CD4-positive, alpha-beta T cell treated with Interleukin-10 for 1 hour (primary cell): ENCODE measurements at places on chromosomes 13 and 19.

DNA sequence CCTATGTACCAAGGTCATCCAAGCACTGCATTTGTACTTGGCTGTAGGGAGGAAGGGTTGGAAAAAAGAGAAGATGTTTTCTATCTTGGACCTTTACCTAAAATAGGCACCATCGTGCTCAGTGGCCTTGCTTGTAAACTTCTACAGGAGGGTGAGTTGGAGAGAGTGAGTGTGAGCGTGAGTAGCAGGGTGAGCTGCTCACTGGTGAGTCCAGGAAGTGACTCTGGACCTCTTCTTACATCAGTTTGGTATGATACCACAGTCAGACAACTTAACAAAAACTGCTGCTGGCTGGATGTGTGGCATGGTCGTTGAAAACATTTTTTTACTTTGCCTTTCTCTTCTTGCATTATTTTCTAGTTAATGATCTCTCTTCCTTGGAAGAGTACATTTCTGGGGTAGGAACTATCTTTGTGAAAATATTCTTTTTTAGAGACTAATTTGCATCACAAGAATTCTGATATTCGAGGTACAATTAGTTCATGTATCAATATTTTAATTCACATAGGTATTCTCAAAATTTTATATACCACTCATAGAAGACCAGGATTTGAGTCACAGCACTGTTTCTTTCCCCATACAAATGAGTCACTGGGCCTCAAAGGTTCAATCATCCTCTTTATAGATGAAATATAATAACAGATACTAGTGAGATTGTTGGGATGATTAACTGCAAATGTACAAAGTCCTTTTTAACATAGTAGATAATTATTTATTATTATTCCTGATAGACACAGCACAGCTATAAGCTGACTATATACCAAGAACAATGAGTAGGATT lies 651 bp downstream of the SERPINE3 start:
- no peak for DNase-seq

GRCh38 chr19:28943651-28944050 lies 269.3 kb downstream of the UQCRFS1 start:
- no peak for DNase-seq

- no peak for DNase-seq
Observed at GRCh38 chr13:50592412-50593155, 250.9 kb downstream of the DLEU7 start.

DNA sequence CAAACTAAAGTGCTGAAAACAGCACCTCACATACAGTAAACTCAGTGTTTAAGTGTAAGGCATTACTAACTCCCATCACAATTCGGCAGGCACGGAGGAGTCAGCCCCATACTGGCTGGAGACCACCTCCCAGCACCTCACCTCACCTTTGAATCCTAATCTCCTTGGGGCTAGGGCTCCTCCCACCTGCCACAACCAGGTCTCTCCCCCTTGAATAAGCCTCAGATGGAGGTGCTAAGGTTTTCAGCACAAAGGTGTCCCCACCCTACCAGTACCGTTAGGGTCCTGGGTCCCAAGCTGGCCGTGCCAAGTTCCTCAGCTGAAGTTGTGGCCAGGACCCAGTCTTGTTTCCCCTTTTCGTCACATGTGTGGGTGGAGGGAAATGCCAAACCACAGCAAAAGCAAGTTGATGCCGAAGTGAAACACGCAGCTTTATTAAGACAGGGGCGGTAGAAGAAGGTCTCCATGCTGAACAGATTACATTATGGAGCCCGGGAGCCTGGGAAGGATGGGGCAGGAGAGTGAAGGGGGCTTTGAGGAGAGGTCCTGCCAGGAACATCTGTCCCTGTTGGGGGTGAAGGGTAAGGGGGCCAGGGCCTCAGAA lies at the start of gene IGFLR1:
IGFLR1 (minus strand) TSS at position 332 of the 604 bp plus-strand sequence. CDS start 1,272 bp downstream, outside the sequence.
- DNase-seq, result peak; percentile 78

DNA sequence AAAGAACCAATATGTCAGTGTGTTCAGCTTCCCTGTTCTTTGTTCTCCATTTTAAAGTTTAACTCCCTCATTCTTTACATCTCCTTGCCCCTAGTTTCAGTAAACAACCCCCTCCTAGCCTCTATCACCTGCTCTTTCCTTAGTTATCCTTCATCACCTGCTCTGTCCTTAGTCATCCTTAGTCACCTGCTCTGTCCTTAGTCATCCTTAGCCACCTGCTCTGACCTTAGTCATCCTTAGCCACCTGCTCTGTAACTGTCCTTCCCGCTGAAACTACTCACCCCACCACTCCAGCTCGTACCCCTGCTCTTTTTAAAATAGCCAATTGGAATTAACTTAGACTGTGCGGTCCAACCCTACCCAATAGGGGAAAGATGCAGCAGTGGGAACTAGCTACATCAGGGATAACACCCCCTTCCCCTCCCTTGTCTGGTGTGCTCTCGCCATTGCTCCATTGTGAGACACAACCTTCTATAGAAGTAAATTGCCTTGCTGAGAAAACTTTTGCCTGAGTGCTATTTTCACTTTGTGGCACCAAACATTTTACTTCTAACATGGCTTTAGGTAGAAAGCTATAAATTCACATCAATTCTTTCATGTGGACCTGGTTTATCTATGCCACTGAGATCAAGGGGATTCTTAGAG lies 16.2 kb downstream of the EDNRB start:
- no peak for DNase-seq

- no peak for DNase-seq
Observed at GRCh38 chr19:23917856-23918255, 3.2 kb downstream of the ZNF726 start.

- peak; percentile 57 for DNase-seq
Observed at GRCh38 chr19:45667620-45668341, at the start of gene GIPR. GIPR (plus strand) TSS chr19:45668221; CDS start chr19:45669521, 1,300 bp downstream.

DNA sequence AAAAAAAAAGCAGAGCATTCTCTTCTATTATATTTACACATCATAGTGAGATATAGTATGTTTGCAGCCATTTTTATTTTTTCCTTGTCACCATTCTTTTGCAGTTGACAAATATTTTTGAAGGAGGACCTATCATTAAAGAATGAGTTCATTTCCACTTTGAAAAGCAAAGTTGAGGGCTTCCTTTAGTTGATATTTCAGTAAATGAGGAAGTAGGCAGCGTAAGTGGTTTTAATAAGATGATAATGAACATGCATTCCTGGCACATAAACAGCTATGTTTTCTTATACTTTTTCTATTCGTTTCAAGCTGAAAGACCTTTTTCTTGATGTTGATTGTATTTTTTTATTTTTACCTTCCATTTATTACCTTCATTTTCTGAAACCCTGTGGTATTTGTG lies 66.2 kb downstream of the ZMYM2 start:
- DNase-seq, result no peak

GRCh38 chr19:17933414-17934129 lies 757 bp downstream of the CCDC124 start:
- DNase-seq, result no peak

GRCh38 chr13:60944016-60944415 lies 471.6 kb downstream of the PCDH20 start:
- no peak for DNase-seq

DNA sequence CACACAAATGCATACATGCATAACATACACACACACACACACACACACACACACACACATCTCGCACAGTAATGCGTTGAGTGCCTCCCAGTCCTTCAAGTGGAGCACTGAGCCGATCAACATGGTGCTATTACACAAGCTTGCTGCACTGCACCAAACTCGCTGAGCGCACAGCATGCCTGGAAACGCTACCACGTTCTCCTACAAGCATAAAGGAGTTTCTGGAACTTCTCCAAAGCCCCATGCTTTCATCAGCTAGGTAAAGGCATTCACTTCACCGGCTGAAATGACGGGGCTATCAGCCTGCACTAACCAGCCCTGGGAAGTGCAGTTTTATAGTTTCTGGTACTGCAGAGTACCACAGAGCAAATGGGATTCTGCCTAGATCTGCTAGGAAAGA lies 92.7 kb downstream of the FGF14 start:
- DNase-seq, result no peak

- no peak for DNase-seq
Observed at GRCh38 chr13:44451126-44451525, 77.5 kb downstream of the SERP2 start.

GRCh38 chr19:42350417-42350816 lies 25.0 kb downstream of the MEGF8 start:
- DNase-seq, result no peak

- DNase-seq, result no peak
Observed at GRCh38 chr19:5036698-5037563, 68.0 kb downstream of the KDM4B start.

DNA sequence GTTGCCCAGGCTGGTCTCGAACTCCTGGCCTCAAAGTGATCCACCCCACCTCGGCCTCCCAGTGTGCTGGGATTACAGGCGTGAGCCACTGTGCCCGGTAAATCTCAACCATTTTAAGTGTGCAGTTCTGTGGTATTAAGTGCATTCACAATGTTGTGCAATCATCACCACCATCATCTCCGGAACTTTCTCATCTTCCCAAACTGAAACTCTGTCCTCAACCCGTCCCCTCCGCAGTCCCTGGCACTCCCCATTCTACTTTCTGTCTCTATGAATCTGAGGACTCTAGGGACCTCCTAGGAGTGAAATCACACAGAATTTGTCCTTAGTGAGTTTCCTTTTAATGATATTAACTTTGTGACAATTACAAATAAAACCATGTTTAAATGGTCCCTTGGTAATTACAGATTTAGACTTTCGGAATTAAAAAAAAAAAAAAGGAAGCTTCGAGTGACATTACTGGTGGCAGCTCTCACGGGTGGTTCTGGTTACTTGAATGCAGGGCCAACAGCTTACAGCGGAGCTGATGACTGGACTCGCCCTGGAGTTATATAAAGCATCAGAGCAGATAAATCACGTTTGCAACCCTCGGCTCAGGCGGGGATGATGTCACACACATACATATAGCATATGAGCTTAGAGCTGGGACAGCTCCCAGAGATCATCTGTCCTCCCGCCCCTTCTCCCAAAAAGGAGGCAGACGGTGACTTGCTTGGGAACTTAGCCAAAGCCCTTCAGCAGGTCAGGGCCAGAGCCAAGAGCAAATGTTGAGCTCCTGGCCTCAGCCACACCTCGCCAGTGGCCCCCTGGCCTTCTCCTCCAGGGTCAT lies 89.8 kb downstream of the ZNF557 start:
- DNase-seq, result no peak

DNA sequence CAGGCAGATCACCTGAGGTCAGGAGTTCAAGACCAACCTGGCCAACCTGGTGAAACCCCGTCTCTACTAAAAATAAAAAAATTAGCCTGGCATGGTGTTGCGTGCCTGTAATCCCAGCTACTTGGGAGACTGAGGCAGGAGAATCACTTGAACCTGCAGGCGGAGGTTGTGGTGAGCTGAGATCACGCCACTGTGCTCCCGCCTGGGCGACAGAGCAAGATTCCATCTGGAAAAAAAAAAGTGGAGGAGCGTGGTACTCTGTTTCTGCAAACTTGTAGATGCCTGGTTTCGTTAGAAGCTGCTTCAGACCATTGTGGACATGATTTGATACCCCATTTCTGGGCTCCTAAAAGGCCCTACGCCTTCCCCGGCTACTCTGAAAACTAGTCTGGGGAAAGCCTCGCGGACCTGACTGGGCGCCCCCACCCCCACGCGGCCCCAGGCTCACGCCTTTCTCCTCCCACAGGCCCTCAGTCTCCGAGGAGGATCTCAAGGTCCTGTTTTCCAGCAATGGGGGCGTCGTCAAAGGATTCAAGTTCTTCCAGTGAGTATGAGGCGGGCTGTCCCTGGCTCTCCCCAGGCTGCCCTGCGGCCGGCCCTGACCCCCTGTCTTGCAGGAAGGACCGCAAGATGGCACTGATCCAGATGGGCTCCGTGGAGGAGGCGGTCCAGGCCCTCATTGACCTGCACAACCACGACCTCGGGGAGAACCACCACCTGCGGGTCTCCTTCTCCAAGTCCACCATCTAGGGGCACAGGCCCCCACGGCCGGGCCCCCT lies 11.5 kb downstream of the PLPPR3 start:
- no peak for DNase-seq
